ENCODE measurements at places on chromosomes 12 and 14. TPM values are rescaled to one million over a fixed set of nuclear protein-coding genes. Genes with fewer than 3 reads are reported as not detected.

Gene TSHR
- total RNA-seq = 5.0 TPM

Gene PRPH
- not detected for total RNA-seq

Gene B4GALNT3
- 0.87 TPM for total RNA-seq

Gene FGF23
- total RNA-seq = not detected

Gene AHNAK2
- 0.07 TPM for total RNA-seq

Gene SLC35E3
- total RNA-seq = 7.6 TPM

Gene KIAA0586
- total RNA-seq = 29.6 TPM

Gene VWF
- total RNA-seq = 0.08 TPM

Gene DAO
- total RNA-seq = not detected

Gene OR4E2
- not detected for total RNA-seq

Gene LRRK2
- total RNA-seq = not detected

Gene KRT5
- total RNA-seq = not detected

Gene TULP3
- total RNA-seq = 8.4 TPM

Gene CCDC184
- 0.45 TPM for total RNA-seq

Gene CLEC14A
- total RNA-seq = not detected

Gene SLC8A3
- total RNA-seq = 0.10 TPM

Gene CMKLR1
- not detected for total RNA-seq

Gene WSCD2
- not detected for total RNA-seq

Gene AMHR2
- not detected for total RNA-seq

Gene UBE2N
- 143 TPM for total RNA-seq

Gene SYCP3
- total RNA-seq = 0.43 TPM

Gene PTPN21
- 0.22 TPM for total RNA-seq

Gene POLE2
- 20.2 TPM for total RNA-seq

Measured in activated naive CD4-positive, alpha-beta T cell treated with anti-CD3 and anti-CD28 coated beads, Interleukin-2, amount 10 ng/mL, durations not matched to agents 5 hours and 36 hours (primary cell).